ENCODE measurements at places on chromosomes 16 and 17.

DNA sequence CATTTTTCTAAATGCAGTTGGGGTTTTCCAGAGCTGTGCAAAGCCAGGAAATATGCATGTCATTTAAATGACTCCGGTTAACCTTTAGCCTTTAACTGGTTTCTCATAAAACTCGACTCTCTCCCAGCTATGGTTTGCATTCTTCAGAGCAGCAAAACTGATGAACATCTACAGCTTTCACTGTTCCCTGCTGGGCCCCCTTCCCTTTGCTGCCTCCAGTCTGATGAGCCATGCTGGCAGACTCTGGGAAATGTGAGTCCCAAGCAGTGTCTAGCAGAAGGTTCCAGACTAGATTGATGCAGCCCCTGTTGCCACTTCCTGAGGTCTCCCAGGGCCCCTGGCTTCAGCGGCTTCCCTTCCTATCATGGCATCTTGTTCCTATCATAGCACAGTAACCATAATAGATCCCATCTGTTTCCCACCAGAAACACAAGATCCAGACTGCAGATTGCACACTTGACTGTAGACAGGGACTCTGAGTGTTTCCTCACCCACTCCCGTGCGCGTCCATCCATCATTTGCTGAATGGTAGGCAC, 135.4 kb downstream of the CLEC16A start:
- peak; percentile 40 for DNase-seq

- DNase-seq, result peak; percentile 95
Observed at GRCh38 chr17:75749545-75750389, 15.2 kb downstream of the GALK1 start.

- DNase-seq, result no peak
Observed at GRCh38 chr16:20826039-20826566, 19.8 kb downstream of the REXO5 start.

- DNase-seq, result no peak
Observed at GRCh38 chr16:67884-68789, 4.3 kb downstream of the RHBDF1 start.

DNA sequence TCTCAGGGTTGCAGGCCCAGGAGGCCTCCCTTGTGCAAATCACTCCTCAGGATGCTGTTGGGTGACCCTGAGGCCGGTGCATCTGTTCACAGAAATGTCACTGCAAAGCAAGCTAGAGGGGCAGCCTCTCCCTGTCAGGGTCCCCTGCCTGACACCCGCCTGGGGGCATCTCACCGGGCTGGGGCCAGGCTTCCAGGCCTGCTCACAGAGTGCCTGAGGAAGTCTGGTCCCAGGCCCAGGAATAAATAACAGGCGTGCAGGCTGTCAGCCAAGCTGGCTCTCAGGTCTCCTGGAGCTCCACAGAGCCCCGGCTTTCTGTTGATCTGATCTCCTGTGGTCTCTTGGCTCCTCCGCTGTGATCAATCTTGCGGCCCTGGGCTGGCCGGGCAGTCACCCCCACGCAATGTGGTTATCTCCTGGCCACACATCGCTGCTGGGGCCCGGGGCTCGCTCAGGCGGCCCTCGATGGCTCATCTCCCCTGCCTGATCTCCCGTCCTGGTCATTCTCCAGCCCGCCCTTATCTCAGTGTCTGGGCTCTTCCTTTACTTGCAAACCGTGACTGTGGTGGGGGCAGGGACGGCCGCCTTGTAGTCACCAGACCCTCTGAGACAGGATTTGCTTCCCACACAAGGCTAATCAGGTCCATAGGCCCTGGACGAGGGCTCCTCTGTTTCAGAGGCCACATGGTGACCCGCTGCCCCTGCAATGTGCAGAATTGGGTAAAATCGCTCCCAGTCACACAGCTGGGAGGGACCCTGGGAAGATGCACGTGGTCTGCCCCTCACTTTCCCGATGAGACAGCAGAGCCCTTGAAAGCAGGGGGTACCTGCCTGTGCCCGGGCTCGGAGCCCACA, 231.2 kb upstream of the GSE1 start:
- no peak for DNase-seq

Data from HTR-8/SVneo (cell line).